ENCODE measurements at places on chromosomes 1 and 21. TPM values are rescaled to one million over a fixed set of nuclear protein-coding genes. Genes with fewer than 3 reads are reported as not detected.

The TFF3 gene
- not detected for total RNA-seq

The OR10J1 gene
- not detected for total RNA-seq

The S100B gene
- total RNA-seq, result 0.91 TPM

The NLRP3 gene
- 3.9 TPM for total RNA-seq
